ENCODE measurements at places on chromosomes 7 and 10.

DNA sequence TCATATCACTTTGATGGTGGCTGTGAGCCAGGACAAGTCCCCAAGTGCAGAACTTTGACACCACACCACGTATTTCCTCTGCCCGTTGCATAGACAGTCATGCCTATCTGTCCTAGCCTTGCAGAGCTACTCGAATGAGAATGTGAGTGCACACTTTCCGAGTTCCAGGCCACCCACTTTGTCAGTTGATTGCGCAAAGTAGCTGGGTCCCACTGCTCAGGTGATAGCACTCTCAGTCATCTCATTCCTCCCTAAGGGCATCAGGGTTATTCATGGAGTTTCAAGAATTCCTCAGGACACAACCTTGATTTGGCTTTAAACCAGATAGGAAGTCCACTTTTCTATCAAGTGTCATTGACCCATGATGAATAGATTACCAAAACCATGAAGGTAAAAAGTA lies 19.3 kb downstream of the LSM5 start:
- no peak for DNase-seq

- no peak for DNase-seq
Observed at GRCh38 chr7:55946545-55946944, 5.1 kb upstream of the MRPS17 start.

DNA sequence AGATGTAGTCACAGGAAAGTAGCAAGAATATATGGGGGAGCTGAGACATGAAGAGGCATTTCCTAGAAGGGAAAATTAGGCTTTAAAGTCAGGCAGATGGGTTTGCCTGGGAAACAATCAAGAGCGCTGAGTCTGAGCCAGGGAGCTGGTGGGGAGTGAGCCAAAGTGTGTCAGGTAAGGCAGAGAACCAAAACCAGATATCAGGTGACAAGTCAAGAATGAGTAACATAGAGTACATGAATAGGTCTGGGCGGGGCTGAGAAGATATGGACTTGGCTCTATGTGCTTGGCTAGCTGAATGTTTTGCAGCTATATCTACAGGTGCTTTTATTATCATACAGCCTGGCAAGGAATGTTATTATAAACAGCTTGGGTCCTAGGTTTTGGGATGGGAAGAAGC lies 49.3 kb downstream of the GPR141 start:
- DNase-seq, result no peak

GRCh38 chr7:37751096-37751495 lies 67.5 kb downstream of the GPR141 start:
- DNase-seq, result no peak

DNA sequence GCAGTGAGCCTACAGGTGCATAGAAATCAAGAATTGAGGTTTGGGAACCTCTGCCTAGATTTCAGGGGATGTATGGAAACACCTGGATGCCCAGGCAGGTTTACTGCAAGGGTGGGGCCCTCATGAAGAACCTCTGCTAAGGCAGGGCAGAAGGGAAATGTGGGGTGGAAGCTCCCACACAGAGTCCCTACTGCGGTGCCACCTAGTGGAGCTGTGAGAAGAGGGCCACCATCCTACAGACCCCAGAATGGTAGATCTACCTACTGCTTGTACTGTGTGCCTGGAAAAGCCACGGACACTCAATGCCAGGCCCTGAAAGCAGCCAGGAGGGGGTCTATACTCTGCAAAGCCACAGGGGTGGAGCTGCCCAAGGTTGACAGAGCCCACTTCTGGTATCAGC lies 533.5 kb downstream of the GPAM start:
- DNase-seq, result no peak

DNA sequence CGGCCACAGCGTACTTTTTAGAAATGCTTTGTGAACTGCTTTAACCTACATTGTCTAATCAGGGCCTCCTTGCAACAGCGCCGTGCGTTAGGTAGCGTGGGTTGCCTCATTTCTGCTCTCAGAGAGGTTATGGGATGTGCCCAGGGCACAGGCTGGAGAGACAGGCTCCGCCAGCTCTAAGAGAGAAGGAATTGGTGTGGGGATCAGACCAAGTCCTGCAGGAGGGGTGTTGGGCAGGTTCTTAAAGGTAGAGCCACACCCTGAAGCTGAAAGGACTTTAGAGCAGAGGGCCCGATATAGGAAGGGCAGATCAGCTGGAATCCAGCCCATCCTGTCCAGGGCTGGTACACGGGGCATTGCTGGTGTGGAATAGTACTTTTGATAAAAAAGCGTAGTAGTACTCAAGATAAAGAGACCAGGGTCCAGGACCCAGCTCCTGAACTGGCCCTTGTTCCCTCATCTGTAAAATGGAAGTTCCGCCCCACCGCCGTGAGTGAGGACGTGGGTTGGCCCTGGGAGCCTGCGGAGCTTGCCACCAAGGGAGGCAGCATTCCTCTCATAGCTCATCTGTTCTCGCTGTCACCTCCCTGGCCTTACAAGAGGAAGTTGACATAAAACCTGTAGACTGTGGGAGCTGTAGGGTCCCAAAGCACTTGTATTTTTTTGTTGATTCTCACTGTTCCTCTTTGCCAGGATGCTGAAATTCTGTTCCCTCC lies 37.2 kb downstream of the TMEM120A start:
- DNase-seq, result no peak

GRCh38 chr7:2452074-2452507 lies 24.1 kb downstream of the GRIFIN start:
- no peak for DNase-seq

GRCh38 chr10:77131214-77131613 lies 506.4 kb downstream of the KCNMA1 start:
- DNase-seq, result no peak

- no peak for DNase-seq
Observed at GRCh38 chr7:1610013-1610677, 40.3 kb upstream of the PSMG3 start.

- no peak for DNase-seq
Observed at GRCh38 chr7:129436335-129436923, 2.2 kb downstream of the STRIP2 start.

DNA sequence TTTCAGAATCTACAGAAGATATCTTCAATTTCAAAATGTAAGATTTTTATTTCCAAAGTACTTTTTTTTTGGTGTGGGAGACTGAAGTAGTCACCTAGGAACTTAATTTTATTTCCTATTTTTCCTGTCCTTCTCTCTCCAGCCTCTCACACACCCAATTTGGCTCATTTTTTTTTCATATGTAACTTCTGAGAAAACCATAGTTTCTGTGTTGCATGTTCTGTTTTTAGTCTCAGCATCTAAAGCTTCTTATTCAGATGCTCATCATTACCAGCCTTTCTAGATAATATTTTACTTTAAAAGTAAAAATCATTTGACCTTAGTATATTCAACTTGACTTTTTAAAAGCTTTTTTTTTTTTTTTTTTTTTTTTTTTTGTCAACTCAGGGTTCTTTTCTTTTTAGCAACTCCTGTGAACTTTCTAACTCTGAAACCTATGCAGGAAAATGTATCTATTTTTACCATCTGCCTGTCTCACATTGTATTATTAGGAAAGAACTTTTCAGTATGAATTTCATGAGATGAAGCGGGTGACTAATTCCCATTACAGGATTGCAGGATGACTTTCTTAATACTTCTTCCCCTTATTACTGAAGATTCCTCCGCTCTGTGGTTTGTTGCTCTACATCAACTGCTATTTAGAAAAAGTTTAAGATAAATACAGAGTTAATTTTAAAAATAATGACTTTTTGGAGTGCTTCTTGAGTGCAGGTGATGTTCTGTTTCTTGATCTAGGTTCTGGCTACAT lies 73.6 kb upstream of the LSM8 start:
- DNase-seq, result no peak

- peak; percentile 70 for DNase-seq
Observed at GRCh38 chr7:37285706-37286453, 162.8 kb downstream of the ELMO1 start.

DNA sequence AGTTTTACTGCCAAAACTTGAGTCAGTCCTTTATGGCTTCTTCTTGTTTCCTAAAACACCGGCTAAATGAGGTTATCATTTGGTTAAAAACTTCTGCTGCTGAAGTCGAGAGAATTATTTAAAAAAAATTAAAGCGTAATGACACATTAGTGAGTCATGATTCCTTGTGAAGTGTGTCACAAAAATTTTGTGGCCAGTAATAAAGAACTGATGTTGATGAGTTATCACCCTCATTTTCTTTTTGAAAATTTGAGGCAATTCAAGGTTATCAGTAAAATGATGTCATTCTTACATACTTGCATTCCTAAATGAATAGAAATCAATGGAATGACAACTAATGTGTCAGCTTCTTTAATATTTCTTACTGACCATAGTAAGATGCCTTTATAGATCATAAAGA lies 427.4 kb downstream of the SORCS3 start:
- DNase-seq, result no peak

GRCh38 chr7:110633313-110633712 lies 457.6 kb upstream of the LRRN3 start:
- DNase-seq, result no peak

DNA sequence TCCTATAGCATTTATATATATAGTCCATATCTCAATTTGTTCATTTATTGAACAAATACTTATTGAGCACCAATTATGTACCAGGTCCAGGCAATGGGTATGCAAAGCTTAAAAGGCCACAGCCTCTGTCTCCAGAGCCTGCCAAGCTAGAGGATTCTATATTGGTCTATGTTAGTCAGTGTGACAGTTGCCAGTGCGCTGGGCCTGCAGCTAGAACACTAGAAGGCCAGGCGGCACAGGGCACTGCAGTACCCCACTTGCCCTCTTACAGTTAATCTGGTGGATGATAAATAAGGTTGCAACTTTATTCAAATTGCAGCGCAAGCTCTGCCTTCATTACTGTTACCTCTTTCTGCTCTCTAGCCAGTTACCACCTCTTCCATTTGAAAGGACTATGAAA lies 68.8 kb downstream of the PPP1R3C start:
- no peak for DNase-seq

DNA sequence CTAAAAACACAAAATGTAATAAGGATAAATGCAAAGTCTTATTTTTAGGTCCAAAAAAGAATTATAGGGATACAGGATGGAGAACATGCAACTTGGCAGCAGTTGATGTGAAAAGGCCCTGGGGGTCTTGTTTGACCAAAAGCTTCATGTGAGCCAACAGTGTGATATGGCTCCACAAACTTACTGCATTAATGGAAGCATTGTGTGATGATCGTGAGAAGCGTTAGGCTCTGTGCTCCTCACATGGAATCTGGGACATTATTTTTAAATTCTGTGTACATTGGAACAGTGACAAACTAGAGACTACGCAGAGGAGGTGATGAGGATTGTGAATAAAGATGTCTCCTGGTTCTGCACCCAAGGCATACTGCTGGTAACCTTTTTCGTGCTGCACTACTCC lies 39.1 kb upstream of the CALD1 start:
- no peak for DNase-seq

GRCh38 chr7:28989211-28989980 lies 31.3 kb upstream of the TRIL start:
- no peak for DNase-seq

DNA sequence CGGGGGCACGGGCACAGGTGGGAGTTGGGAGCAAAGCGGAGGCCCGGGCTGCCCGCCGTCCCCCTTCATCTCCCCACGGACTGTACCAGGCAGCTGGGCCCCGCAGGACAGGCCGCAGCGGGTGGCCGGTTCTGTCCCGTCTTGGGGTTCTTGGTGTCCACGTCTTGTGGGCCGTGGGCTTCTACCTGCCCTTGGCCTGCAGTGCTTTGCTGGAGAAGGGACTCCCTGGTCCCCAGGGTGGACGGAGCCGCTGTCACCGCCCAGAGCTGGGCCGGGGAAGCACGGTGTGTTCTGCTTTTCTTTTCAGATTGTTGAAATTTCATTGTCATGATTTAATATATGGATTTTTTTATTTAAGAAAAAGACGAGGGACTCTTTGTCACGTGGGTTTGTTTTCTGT lies 11.8 kb downstream of the MAFK start:
- no peak for DNase-seq

- no peak for DNase-seq
Observed at GRCh38 chr10:113356794-113357680, 195.8 kb upstream of the HABP2 start.

- peak; percentile 55 for DNase-seq
Observed at GRCh38 chr7:142478479-142479220, 220.8 kb upstream of the PRSS58 start.

DNA sequence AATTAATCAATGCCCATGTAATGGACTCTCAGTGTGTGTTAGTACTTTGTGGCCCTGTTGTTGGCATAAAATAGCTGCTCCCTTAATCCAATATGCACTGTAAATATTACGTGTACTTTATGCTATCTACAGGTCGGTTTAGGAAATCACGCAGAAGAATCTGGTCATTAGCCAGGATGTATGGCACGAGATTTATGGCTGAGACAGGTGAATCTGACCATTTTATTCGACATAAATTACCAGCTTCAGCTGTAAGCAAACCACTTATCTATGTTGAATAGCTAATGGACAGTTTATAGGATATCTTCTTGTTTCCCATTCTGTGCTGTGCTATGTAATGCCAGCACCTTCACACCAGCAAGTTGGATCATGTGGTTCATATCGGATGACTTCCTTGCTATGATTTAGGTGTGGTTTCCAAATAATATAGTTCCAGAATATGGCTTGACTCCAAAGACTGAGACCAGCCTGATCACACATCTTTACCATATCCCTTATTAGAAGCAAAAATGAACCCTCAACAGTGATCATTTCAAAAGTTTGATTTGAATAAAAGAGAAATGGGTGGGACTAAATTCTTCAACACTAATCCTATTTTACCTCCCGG lies 301.4 kb downstream of the AHR start:
- no peak for DNase-seq

- DNase-seq, result no peak
Observed at GRCh38 chr7:123724817-123725253, 24.0 kb downstream of the WASL start.

DNA sequence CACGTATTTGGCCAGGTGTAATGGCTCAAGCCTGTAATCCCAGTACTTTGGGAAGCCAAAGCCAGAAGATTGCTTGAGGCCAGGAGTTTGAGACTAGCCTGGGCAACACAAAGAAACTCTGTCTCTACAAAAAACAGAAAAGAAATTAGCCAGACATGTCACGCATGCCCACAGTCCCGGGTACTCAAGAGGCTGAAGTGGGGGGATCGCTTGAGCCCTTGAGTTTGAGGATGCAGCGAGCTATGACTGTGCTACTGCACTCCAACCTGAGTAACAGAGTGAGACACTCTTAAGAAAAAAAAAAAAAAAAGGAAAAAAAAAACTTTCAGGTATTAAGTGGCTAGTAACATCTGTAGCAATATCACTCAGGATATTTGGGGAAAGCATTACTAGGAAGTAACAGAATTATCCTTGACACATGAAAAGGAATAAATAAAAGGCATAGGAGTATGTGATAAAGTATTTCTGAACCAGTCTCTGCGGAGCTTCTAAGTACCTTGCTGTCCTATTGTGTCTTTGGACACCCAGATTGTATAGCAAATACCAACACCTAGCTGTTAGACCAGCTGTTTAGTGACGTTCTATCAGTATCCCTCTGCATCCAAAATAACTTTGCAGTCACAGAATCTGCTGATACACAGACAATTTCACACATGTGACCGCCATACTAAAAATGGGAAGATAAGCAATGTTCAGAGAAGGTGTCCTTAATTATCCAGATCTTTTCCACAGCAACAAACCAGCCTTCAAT lies 74.4 kb downstream of the CYTH3 start:
- DNase-seq, result no peak

GRCh38 chr7:128025380-128025779 lies 5.9 kb downstream of the LRRC4 start:
- DNase-seq, result no peak
